ENCODE measurements at places on chromosomes 2 and 18. TPM values are rescaled to one million over a fixed set of nuclear protein-coding genes. Genes with fewer than 3 reads are reported as not detected.

MAP2 gene
- total RNA-seq, result 0.60 TPM

CXCR2 gene
- total RNA-seq, result not detected

CRACDL gene
- total RNA-seq, result not detected

DLX1 gene
- total RNA-seq, result 1.4 TPM

CDK15 gene
- 5.8 TPM for total RNA-seq

CDK5R2 gene
- total RNA-seq, result not detected

UGT1A10 gene
- not detected for total RNA-seq

PSMA8 gene
- not detected for total RNA-seq

KLHL41 gene
- total RNA-seq, result 2.5 TPM

DCDC2C gene
- total RNA-seq, result not detected

SEPTIN10 gene
- total RNA-seq, result 101 TPM

ADAM23 gene
- 11.1 TPM for total RNA-seq

GALNT13 gene
- total RNA-seq, result not detected

FSIP2 gene
- total RNA-seq, result under 0.01 TPM

ONECUT2 gene
- total RNA-seq, result not detected

EVX2 gene
- not detected for total RNA-seq

GPR45 gene
- not detected for total RNA-seq

TSPYL6 gene
- not detected for total RNA-seq

CCDC68 gene
- total RNA-seq, result under 0.01 TPM

SERPINB10 gene
- not detected for total RNA-seq

PPP1R1C gene
- total RNA-seq, result 0.47 TPM

DUSP19 gene
- total RNA-seq, result 4.1 TPM

Measured in bronchial smooth muscle cell (primary cell).